ENCODE measurements at places on chromosomes 5 and 9. TPM values are rescaled to one million over a fixed set of nuclear protein-coding genes. Genes with fewer than 3 reads are reported as not detected.

- no peak for DNase-seq
These were observed 30.3 kb downstream of the MELK start for GRCh38 chr9:36603006-36603405.

DNA sequence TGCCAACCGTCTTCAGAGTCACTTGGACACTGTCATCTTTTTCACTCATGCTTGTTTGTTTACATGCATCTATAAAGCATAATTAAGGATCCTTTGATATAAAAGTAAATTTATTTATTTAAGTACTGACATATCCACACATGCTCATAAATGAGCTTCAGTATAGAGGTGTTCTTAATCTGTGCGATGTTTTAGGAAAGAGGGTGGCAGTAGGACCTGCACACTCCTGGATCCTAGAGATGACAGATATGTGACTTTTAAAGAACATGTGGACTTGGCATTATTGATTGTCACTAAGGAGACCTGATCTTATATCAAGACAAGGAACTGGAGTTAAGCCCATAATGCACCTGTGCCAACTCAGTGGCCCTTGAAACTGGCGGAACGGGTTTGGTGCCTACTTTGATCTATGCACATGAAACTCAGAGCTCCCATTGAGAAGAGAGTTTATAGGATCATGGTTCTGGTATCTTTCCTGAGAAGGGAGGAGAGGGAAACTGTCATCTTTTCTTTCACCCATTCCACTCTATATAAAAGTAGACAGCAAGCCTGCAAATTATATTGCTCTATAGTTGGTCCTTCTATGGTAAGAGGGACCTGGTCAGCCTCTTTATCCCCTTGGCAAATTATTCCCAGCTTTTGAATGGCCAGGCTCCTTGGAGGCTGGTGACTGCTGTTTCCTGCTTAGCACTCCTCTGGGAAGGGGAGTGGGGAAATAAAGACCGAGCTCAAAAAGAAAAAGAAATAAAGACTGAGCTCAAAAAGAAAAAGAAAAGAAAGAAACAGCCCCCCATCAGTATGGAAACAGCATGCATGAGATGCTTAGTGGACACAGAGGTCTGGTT is 57.8 kb upstream of the LIFR start:
- no peak for DNase-seq

- no peak for DNase-seq
These were observed 17.2 kb downstream of the ENHO start for GRCh38 chr9:34505370-34506120.

CTNND2 gene
- total RNA-seq, result 326 TPM

CAMK2A gene
- 999 TPM for total RNA-seq

DNA sequence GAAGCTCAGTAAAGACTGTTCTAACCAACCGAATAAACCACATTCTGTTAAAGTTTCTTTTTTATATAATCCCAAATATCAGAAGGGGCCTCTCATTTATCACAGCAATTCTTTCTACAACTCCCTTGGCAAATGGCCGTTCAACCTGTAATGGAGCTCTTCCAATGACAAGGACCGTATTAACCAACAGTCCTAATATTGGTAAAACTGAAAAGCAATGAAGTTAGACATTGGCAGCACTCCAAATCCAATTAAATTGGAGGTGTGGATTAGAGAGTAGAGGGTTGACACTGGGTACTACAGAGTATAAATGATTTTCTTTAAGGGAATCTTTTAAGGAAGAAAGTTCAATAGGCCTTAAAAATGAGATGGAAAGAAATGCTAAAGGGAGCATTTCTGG is 842 bp downstream of the TMED7 start:
- DNase-seq, result no peak

DNA sequence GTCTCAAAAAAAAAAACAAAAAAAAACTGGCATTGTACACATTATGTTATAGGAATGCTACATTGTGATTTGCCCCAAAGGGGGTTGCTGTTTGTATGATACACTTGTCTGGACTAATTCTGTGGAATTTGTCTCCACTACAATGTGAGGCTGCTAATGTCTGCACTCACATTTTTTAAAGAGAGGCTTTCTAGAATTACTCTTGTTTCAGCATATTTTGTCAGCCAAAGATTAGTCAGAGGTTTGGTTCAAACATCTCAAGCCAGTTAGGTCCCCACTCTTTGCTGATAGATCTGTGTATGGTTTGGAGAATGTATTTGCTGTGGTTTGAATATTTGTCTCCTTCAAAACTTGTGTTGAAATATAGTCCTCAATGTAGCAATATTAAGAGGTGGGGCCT is 59.3 kb upstream of the ZNF169 start:
- no peak for DNase-seq

Data from dorsolateral prefrontal cortex (tissue), 122 donors.